ENCODE measurements at places on chromosomes 3 and 15.

- DNase-seq = no peak
Observed at GRCh38 chr3:14320219-14320618, 82.2 kb upstream of the SLC6A6 start.

- DNase-seq = peak; percentile 73
Observed at GRCh38 chr15:78907577-78907976, 34.9 kb downstream of the MORF4L1 start.

DNA sequence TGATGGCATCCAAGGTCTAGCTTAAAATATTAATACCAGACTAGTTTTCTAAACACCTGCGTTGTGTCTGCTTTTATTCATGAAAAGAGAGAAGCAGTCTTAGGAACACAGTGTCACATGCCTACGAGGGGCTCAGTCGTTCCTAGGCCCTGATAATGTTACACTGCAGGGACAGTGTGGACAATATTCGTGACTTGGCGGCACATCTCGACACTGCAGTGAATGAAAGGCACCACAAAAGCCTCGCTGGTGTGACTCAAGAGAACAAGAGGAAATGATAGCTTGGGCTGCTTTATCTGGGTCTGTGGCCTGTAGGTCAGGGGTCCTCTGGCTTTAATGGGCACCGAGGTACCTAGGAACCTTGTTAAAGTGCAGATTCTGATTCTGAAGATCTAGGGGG lies 226.7 kb downstream of the PDZRN3 start:
- no peak for DNase-seq

- no peak for DNase-seq
Observed at GRCh38 chr3:52777959-52778805, 783 bp downstream of the ITIH1 start.

GRCh38 chr15:73344056-73344455 lies 24.7 kb downstream of the HCN4 start:
- DNase-seq = no peak

- DNase-seq = peak; percentile 53
Observed at GRCh38 chr15:38189671-38190295, 62.9 kb upstream of the SPRED1 start.

GRCh38 chr3:133756716-133757694 lies 10.8 kb downstream of the TF start:
- peak; percentile 11 for DNase-seq

DNA sequence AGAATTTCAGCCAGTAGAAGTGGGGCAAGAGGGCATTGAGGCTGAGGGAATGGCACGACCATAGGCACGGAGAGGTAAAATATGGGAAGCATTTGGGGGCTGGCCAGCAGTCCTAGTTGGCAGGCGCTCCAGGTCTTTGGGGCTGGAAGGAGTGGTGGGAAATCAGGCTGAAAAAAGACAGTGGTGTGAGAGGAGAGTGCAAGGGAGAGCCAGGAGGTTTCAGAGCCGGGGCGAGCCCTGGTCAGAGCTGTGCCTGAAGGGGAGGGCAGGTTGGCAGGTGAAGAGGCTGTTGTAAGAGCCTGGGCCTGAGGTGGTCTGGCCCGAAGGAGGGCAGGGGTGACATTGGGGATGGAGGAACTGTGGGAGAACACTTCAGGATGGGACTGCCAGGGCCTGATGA lies 1.6 kb upstream of the IDH3A start:
- DNase-seq = no peak

GRCh38 chr3:96169111-96169766 lies 645.2 kb upstream of the EPHA6 start:
- no peak for DNase-seq

GRCh38 chr3:100518983-100519382 lies 26.6 kb downstream of the TMEM45A start:
- no peak for DNase-seq

DNA sequence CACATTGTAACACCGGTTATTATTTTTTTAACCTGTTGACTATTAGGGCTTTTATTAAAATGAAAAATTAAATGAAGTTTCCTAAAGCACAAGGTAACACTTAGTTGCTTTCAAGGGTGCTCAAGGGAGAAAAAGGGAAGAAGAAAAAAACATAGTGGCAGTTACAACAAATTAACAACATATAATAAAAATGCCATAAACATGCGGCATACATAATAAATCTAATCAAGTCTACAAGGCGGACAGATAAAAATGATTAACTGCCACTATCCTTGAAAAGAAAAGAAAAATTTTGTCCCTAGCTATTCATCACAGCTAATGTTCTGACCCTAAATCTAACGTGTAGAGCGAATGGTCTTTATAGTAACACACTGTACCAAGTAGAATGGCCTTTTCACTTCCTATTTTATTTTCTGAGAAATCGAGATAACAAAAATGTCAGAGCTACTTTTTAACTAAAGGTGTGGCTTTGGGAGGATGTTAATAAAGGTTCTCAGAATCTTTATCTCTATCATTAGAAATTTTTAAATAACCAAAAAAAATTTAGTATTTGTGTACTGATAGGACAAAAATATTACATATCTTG lies 194.9 kb downstream of the FOXP1 start:
- DNase-seq = no peak

DNA sequence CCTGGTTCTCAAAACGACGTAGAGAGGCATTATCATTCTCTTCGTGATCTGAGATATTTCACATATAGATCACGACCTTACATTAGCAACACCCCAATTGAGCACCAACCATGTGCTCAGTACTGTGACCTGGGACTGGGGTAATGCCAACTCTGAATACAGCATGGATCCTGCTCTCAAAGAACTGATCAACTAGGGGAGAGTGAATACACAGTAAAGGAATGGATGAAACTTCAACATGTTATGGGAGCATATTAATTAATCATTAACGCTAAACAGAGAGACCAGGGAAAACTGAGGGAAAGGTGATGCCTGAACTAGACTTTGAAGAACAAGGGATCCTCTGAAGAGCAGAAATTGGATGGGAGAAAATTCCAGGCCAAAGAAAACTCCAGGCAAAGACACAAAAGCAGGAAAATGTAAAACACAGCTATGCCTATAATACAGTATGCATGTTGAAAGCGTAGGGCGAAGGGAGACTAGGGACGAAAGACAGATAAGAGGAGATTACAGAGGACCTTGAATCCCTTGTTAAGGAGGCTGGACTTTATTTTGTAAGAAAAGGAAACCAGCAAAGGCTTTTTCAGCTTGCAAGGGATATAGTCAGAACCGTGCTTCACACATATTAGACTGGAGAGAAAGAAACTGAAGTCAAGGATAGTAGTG lies 105.7 kb downstream of the ANO10 start:
- no peak for DNase-seq

DNA sequence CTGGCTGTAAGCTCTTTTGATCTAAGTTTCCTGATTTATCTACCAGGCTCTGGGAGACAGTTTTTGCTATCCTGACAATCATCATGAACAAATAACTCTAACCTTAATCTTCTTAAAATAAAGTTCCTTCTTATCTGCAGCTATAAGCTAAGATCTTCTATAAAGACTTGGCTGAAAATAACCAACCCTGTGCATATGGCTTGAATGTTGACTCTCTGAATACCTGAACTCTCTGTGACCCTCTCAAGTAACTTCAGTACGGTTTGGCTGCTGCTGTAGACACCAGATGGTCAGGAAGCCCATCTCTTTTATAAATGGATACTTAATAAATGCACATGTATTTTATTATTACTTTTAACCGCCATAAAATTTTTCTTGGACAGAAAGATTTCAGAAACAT lies 412.4 kb upstream of the CBLB start:
- DNase-seq = no peak

Measured in mesendoderm (in vitro differentiated cells).